IMR-90 (cell line): ENCODE measurements at places on chromosomes 12 and 14. TPM values are rescaled to one million over a fixed set of nuclear protein-coding genes. Genes with fewer than 3 reads are reported as not detected.
A peak's percentile ranks its signal among the peaks of the same experiment; 100 is the strongest.

DNA sequence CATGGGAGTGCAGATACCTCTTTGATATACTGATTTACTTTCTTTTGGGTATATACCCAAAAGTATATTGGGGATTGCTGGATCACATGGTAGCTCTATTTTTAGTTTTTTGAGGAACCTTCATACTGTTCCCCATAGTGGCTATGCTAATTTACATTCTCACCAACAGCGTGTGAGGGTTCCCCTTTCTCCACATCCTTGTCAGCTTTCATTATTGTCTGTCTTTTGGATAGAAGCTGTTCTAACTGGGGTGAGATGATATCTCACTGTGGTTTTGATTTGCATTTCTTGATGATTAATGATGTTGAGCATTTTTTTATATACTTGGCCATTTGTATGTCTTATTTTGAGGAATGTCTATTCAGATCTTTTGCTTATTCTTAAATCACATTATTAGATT lies 44.1 kb upstream of the JDP2 start:
- DNase-seq, result no peak

GRCh38 chr12:130138478-130138877 lies 23.8 kb upstream of the FZD10 start:
- no peak for DNase-seq

GRCh38 chr12:56518570-56518969 lies 3.0 kb upstream of the RBMS2 start:
- DNase-seq, result peak; percentile 66

Gene DCN
- total RNA-seq, result 223 and 241 TPM in 2 replicates
